ENCODE measurements at places on chromosomes 4 and X.
A peak's percentile ranks its signal among the peaks of the same experiment; 100 is the strongest.

GRCh38 chr4:74682567-74683359 is 111.6 kb downstream of the BTC start:
- DNase-seq: no peak

DNA sequence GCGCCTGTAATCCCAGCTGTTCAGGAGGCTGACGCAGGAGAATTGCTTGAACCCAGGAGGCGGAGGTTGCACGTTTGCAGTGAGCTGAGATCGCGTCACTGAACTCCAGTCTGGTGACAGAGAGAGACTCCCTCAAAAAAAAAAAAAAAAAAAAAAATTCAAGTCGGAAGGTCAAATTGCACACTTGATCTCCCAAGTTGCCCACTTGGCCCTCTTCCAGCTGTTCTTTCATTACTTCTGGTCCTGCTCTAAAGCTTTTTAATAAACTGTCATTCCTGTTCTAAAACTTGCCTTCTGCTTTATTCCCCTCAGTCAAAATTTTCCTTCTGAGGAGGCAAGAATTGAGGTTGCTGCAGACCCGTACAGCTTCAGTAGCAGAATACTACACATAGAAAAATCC is 2358.0 kb downstream of the ARAP2 start:
- no peak for DNase-seq

DNA sequence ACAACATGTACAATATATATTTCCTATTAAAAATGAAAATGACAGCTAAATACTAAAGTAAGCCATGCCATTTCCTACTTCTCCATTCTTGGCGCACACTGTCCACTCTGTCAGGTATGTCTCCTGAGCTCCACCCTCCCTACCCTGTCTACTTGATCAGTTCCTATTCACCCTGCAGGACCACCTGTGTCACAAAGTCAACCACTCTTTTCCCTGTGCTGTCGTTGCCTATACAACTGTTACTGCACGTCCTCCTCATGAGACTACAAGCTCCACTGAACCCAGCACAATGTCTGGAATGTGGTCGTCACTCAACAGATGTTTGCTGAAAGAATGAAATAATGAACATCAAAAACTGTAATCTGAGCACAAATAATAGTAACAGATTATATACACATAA is 54.9 kb downstream of the SLC9A7 start:
- no peak for DNase-seq

DNA sequence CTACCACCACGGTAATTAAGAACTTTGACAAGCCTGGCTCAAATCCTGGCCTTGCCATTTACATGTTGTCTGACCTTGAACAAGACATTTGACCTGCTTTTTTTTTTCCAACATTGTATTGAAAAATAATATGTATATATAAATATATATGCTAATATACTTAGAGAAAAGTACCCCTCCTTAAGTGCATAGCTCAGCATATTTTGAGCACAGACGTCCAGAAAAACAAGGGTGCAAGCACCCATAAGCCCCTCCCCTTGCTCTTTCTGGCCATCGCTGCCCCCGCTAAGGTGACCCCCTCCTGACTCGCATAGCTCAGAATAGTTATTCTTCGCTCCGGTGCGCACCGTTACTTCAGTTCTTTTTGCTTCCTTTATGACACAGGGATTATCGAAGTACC is 742.0 kb upstream of the FRG1 start:
- DNase-seq: no peak

GRCh38 chrX:15107367-15107988 is 162.4 kb downstream of the ASB9 start:
- DNase-seq: peak; percentile 26
